ENCODE measurements at places on chromosomes 12 and 14.

GRCh38 chr12:108773798-108774788 is 42.8 kb upstream of the CORO1C start:
- DNase-seq, result no peak

GRCh38 chr14:69768873-69769272 is 1.9 kb downstream of the SRSF5 start:
- no peak for DNase-seq

- DNase-seq, result no peak
Observed at GRCh38 chr12:132147423-132148367, 3.4 kb downstream of the NOC4L start.

DNA sequence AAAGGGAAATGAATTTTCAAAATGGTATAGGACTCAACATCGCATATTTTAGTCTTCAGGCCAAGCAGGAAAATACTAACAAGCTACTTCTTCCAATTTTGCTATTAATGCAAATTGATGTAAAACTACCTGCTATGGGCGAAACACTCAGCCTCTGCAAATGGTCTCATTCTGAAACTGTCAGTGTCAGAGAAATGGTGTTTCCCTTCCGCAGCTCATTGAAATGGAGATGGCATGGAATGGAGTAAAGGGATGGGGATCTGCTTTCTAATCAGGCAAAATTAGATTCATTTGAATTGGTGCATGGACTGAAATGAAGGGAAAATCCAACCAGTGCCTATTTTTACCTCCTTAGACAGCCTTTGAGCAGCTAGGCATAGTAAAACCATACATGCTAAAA is 80.4 kb upstream of the EEA1 start:
- DNase-seq, result no peak

DNA sequence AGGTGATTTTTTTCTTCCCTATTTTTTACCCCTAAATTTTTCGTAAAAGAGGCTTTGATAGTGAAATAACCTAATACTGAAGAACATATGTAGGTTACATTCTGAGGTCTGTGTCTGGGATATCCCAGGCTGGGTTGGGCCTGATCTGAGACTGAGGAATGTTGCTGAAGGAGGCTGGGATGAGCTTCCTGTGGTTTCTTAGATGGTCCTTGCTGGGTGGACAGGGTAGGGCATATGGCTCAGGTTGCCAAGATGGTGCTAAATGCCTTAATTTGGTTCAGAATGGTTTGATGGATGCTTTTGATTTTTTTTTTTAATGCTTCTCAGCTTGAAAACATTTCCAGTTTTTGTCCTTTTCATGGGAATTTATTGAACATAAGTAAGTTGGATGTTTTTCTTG is 124.6 kb upstream of the PMCH start:
- DNase-seq, result no peak

DNA sequence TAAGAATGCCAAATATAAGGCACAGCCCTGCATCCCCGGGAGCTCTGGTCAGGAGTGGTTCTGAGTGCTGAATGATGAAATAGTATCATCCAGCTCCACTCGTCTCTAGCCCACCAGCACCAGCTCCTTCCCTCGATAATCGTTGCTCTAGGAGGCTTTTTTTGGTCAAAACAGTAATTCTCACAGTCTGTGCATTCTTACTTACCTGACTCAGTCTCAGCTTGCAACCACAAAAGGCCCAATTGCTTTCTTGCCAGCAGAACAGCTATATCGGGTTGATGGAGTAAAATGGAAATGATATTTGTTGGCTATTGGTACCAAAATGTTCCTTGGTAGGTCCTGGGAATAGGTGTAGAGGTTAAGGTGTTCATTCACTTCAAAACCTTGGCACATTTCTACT is 94.8 kb downstream of the BMP4 start:
- DNase-seq, result no peak

DNA sequence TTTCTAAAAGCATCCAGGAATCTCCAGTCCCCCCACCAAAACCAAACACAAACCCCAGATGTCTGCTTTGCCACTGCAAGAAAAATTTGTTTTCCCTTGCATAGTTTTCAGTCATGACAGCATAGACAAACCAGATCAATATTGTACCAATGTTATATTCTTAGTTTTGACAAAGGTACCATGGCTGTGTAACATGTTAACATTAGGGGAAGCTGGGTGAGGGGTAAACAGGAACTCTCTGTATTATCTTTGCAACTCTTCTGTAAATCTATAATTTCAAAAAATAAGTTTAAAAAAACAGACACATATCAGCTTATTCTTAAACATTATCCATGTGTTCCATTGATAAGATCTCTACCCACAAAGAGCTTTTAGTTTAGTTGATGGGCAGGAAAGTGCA is 44.4 kb upstream of the PWP1 start:
- DNase-seq, result no peak

DNA sequence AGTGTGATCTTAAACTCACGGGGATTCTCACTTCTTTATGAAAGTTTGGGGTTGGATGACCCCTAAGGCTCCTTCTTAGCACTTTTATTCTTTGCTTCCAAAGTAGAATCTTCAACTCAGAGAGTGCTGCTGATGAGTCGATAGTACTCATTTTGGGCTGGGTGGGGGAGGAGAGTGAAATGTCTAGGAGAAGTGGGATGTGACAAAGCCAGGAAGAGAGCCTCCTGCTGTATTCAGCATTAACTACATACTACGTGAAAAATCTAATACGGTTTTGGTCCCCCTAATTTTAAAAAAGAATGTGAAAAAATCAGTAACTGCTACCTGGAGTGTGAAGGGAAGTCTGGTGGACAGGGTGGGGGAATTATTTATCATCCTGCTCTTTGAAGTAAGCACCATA is 148.3 kb downstream of the SAMD4A start:
- DNase-seq, result no peak

DNA sequence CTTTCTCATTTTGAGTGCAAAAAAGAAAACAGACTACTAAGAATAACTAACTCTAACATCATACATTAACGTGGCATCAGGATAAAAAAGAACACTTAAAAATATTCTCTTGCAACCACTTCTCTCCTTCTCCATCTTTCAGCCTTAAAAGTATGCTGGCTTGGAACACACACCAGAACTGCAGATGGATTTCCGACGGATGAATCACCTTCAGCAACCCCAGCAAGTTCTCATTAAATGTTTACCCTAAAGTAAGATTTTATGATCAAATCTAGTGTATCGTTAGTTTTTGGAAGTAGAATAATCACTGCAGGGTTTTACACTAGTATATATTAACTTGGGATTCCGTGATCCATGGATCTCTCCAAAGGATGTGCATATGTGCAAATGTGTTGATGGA is 1.2 kb downstream of the NEK9 start:
- DNase-seq, result no peak

DNA sequence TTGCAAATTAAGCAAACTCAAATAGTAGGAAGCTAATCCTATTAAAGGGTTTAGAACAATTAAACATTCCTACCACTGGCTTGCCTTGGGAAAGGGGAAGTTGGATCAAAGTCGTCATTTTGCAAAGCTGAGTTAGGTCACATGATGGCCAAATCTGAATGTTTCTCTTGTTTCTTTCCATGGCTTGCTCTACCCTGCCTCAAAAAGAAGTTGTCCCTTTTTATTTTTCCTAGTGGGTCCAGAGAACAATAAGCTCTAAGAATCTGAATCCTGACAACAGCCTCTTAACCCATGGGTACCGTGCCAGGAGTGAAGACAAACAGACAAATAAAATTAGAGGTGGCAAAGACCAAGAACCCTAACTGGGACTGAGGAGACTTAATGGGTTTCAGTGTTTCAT is 26.2 kb upstream of the NPFF start:
- no peak for DNase-seq

DNA sequence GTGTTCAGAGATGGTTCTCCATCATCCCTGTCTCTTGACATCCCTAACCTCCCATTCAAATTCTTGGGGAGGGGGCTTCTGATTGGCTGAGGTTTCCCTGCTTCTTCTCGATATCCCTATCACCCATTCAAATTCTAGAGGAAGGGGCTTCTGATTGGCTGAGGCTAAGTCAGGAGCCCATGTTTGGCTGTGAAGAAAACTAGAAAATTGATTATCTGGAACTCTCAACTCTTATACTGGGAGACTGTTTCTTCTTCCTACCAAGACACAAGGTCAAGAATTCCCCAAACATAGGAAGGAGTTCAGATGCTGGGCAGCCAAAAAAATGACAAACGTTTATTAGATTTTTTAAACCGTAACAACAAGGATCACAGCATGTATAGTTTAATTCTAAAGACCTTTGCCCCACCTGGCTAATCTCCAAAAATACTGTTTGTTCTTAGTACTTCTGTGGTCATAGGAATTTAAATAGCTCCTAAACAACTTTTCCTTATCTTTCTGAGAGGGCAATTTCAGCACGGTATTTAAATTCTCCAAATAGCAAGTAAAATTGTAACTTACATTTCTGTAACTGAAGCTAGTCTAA is 26.4 kb downstream of the SPIC start:
- no peak for DNase-seq

DNA sequence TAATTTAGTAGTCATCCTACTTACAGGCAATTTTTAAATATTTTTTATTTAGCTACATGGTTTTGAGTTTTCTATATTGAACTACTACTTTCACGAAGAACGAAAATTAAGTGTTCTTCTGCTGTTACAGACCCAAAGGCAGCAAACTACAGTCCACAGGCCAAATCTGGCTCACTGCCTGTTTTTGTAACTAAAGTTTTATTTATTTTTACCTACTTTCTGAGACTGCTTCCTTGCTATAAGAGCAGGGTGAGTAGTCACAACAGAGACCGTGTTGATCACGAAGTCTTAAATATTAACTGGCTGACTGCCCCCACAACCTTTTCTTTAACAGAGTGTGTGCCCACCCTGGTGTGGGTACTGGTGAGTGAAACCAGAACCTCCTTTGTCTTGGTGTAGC is 11.6 kb downstream of the RBM19 start:
- no peak for DNase-seq

GRCh38 chr12:45775964-45776363 is 46.5 kb downstream of the ARID2 start:
- DNase-seq, result no peak

DNA sequence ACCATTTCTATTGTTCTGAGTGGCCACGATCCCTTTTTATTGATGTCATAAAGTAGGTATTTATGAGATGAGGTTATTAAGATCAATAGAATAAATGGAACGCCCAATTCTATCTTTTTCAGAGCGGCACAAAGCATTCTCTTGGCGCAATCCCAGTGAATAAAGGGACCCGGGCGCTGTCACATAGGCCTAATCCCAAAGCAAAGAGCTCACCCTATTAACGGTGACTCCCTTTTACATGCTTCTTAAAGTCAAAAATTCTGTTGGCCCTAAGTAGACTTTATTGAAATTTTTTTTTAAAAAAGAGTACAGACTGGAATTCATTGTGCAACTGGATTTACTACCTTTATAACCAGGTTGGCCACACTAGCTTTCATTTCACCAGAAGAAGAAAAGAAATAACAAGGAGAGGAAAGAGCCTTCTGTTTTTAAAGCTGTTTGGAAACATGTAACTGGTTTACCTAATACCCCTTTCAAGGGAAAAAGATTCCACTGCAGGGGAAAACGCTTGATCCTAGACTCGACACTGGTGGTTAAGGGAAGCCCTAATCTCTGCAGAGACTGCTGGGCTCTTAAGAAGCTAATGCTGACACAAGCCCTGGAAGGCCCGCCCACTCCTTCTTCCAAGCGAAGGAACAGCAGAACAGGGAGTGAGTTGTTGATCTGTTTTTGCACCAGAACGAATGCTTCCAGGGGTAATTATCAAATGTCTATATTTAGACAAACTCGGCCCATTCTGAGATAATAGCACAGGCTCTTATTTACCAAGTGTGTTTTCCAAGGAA is 381.2 kb downstream of the BCL11B start:
- DNase-seq, result no peak

DNA sequence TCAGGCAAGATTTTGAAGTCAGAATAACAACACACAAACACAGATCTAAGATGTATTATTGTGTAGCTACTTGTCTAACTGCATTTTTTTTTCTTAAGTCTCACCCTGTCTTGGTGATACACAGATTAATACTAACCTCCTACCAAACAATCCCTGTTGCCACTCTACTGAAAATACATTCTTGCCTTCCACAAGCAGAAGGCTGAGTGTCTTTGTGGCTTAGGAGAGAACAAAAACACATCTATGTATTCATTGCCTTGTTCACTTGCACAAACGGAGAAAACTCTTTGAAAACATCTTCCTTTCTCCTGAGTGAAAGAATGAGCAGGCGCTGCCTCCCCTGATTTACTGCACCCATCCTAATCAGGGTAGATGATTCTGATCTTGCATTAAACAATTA is 642.2 kb downstream of the DIO2 start:
- DNase-seq, result no peak

DNA sequence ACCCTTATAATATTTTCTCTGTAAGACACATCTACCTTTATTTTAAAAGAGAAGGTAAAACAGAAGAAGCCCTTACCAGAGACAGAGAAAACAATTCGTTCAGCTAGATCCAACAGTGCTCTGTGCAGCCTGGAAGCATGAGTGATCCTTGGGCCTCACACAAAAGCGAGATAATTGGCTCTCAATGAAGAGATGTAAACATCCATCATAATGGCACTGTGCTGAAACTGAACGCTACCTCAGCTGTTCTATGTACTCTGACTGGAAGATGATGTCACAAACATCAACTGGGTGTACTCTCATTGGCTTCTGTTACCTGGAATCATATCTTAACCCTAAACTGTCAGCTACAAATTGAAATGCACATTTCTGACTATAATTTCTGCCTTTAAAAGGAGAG is at the start of gene MGAT4C:
Gene MGAT4C (minus strand): TSS at position 229 of the 400 bp plus-strand sequence.
- no peak for DNase-seq

DNA sequence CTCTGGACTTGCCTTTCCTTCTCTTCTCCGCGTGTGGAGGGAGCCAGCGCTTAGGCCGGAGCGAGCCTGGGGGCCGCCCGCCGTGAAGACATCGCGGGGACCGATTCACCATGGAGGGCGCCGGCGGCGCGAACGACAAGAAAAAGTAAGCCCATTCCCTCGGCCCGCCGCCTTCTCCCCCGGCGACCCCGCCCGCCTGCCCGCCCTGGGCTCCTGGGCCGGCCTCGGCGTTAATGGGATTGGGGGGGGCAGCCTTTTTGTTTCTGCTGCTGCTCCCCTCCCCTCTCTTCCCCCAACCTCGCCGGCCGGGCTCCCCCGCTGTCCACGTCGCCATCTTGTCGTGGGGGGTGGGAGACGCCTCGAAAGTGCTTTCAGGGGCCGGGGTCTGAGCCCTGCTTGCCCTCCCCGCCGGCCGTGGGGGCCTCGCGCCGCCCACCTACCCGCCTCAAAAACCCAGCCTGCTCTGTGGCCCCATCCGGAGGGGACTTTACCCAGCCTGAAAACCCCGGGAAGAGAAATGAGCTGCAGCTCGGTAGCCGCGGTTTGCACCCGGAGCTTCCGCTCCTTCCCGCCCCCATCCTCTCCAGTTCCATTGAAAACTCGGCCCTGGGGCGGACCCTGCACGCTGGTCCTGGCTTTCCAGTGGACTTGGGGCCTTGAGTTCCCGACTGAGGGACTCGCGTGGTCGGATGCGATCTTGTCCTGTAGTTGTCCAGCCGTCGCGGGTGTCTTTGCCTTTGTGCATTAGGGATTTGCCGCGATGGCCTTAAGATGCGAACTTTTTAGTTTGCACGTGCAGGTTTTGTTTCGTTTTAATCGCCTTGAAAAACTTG is 598 bp downstream of the HIF1A start:
- no peak for DNase-seq

DNA sequence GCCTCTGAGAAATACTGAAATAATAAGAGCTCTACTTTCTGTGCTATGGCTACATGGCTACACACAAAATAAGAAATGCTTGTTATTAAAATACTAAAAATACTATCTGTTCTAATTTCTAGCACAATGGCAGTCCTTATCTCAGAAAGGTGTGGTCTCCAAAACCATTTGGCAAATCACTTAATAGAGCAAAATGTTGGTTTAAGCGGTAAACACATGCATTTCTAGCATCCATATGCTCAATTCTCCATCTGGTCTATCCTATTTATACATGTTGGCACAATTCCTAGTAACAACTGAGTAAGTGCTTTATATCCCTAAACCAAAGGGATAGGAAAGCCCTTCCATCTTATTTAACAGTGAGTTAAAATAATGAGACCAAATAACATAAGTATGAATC is 107.0 kb downstream of the PAPLN start:
- DNase-seq, result no peak
